ENCODE measurements at places on chromosomes 4 and X.

- peak; percentile 51 for DNase-seq
Measured at GRCh38 chr4:153127760-153128494, 76.3 kb upstream of the TRIM2 start.

DNA sequence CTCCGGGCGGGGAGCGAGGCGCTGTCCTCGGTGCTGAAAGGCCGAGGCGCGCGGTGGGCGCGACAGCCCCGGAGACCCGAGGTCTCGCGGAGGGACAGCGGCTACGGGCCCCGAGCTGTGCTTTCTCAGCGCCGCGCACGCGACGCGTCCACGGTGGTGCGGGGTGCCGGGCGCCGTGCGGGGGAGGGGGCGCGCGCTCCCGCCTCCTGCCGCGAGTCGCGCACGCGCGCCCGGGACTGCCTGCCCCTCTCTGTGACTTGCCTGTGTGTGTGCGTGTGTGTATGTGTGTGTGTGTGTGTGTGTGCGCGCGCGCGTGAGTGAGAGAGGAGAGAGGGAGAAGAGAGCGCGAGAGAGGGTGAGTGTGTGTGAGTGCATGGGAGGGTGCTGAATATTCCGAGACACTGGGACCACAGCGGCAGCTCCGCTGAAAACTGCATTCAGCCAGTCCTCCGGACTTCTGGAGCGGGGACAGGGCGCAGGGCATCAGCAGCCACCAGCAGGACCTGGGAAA is at the start of gene GRIA2:
Gene GRIA2 (plus strand): TSS at position 358 of the 511 bp plus-strand sequence. CDS start 315 bp downstream, outside the sequence.
- peak; percentile 33 for DNase-seq

- no peak for DNase-seq
Measured at GRCh38 chr4:184706453-184706852, 27.4 kb downstream of the CENPU start.

DNA sequence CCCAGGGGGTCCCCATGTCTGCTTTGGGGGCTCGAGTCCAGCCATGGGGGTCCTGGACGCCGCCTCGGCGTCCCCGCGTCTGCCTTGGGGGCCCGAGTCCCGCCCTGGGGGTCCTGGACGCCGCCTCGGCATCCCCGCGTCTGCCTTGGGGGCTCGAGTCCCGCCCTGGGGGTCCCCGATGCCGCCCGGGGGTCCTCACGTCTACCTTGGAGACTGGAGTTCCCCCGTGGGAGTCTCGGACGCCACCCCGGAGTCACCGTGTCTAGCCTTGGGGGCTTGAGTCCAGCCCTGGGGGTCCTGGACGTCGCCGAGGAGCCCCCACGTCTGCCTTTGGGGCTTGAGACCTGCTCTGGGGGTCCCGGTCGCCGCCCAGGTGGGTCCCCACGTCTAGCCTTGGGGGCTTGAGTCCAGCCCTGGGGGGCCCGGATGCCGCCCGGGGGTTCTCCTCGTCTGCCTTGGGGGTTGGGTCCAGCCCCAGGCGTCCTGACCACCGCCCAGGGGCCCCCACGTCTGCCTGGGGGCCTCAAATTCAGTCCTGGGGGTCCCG is 1.1 kb upstream of the GTPBP6 start:
- no peak for DNase-seq

DNA sequence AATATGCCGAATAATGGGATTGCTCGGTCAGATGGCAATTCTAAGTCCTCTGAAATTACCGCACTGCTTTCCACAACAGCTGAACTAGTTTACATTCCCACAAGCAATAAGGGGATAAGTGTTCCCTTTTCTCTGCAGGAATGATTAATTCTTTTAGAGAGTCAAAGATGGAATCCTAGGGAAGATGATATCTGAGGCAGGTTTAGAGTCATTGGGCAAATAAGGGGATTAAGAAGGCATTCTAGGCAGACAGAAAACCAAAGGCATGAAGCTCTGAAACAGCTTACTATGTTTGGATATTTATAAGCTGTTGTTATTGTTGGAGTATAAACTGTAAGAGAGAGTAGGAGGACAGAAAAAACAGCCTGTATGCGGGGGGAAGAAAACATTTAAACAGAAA is 85.7 kb downstream of the TET2 start:
- DNase-seq, result no peak

- DNase-seq, result peak; percentile 24
Measured at GRCh38 chrX:39969099-39969818, 128.5 kb downstream of the BCOR start.

DNA sequence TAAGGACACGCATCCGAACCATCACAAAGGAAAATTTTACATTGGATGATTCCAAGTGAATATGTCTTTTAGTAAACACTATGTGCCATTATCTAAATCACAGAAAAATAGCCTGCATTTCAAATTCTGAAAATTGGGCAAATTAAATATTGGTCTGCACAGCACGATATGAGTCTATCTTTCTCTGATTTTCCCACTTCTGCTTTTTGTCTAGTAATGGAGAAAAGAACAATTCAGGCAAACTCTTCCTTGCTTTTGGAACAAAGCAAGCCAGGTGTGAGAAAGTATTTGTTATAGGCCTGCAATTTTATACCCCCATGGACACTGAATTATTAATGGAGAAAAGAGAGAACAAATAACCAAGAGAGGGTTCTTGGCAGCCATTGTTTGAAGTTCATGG is 97.8 kb downstream of the ZNF827 start:
- DNase-seq, result no peak

DNA sequence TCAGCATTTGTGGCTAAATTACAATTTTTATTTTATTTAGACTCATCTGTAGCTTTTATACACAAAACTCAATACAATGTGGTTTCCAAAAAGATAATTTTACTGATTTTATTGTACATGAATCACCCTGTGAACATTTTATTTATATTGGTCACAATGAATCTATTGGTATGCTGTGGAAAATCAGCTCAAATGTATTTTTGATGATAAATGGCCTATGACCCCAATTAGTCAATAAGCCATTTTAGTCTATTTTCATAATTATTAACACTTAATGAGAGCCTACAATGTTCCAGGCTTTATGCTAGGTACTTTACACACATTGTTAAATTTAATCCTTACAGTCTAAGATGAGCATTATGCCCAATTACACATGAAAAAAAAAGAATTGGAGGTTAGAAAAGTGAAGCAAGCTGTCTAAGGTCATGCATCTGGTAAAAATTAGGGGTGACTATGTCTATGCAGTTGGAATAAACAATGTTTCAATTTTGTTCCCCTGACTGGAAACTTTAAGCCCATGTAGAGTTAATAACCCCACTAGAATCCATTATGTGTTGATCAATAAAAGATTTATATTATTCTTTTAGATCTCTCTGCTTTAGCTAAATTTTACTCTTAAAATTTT is 344.7 kb downstream of the PABPC4L start:
- no peak for DNase-seq

DNA sequence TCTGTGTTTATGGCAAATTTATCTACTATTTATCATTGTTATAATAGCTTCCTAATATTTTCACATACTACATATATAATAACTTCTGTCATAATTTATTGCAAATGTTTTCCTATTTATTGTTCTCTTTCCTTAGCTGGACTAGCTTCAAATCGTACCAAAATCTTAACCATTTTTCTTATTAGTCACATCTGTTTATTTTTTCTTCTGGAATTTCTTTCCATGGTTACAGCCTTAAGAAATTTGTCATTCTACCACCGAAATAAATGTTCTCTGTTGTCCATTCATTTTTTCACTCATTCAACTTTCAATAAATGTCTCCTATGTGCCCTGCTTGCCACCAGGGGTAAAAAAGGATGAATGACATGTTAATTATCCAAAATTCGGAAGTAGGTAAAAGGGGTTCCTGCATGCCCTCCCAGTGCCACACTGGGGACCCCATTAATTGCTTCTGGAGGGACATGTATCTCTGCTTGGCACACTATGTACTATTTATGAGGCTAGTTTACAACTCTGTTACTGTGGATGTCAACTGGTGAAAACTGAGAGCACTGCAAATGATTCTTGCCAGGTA is 182.1 kb downstream of the SH3KBP1 start:
- no peak for DNase-seq

DNA sequence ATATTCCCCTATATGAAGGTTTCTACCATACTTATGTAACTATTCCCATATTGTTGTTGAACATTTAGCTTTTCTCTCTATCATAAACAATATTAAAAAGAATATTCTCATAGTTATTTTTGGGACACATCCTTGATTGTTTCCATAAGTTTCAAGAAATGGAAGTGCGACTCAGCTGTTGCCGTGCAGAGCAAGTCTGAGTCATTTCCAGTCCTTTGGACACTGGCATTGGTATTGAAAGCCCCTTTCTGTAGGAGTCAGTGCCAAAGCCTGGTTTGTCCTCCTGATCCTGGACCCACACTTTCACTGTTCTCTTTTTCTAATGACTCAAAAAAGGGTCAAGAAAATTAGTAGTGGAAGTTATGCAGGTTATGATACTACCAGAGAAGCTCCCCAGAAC is 108.3 kb upstream of the DIAPH2 start:
- DNase-seq, result no peak

DNA sequence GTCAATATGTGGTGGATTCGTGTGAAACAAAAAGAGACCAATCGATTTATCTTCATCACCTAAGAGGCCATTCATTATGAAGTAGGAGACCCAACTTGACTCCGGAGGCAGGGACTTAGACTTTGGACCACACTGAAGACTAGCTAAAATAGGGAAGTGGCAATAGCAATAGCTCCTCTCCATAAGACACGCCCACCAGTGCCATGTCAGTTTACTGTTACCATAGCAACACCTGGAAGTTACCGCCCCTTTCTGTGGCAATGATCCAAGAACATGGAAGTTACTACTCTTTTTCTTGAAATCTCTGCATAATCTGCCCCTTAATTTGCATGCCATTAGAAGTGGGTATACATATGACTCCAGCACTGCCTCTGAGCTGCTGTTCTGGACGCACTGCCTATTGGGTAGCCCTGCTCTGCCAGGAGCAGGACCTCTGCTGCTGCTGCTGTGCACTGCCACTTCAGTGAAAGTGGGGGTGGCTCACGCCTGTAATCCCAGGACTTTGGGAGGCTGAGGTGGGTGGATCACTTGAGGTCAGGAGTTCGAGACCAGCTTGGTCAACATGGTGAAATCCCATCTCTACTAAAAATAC is 163.2 kb downstream of the PRKX start:
- DNase-seq, result no peak

DNA sequence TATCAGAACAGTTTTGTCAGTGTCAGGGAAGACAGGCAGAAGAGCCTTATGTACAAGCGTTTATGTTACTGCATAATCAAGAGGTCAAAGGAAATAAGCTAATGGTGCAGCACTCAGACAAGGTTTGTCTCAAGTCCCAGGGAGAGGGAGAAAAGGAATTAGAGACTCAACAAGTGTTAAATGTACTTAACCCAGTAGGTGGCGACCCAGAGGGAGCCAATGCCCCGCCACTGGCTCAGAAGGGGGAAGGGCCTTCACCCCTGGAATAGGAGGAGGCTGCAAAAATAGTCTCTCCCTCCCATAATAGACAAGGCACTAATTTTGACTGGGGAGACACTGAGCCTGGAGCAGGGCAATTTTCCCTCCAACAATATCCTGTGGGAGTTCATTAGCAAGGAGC is 14.1 kb upstream of the PAPSS1 start:
- no peak for DNase-seq

- DNase-seq, result no peak
Measured at GRCh38 chr4:98446499-98447375, 185.6 kb downstream of the RAP1GDS1 start.

GRCh38 chrX:132757066-132757623 is 201.3 kb downstream of the HS6ST2 start:
- no peak for DNase-seq

DNA sequence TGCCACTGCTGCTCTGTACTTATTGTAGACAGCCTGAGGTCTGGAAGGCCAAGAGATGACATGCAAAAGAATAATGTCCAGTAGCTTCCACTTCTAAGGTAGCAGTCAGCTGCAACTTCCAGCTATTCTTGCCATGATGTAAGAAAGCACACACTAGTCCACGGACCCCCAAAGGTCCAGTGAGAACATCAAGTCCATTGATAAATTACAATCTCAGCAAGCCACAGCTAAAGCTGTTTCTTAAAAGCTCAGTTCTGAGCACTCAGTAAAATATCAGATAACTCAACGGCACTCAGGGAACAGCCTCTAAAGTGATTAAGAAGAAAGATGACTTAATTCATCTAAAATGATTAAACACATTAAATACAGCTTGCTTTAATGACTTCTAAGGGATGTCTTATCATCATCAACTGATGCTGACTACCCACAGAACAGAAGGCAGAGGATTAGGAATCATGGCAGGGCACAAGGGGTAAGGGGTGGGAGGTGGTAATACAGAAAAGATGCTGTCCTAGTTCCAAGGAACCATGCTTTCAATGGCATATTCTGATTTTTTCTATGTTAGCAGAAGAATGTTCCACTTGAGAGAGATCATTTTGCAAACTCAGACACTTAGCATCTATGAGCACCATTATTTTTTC is 99.1 kb upstream of the CBR4 start:
- no peak for DNase-seq

GRCh38 chr4:25070545-25070944 is 39.8 kb upstream of the LGI2 start:
- DNase-seq, result no peak

GRCh38 chr4:30537456-30537855 is 182.7 kb upstream of the PCDH7 start:
- DNase-seq, result no peak

DNA sequence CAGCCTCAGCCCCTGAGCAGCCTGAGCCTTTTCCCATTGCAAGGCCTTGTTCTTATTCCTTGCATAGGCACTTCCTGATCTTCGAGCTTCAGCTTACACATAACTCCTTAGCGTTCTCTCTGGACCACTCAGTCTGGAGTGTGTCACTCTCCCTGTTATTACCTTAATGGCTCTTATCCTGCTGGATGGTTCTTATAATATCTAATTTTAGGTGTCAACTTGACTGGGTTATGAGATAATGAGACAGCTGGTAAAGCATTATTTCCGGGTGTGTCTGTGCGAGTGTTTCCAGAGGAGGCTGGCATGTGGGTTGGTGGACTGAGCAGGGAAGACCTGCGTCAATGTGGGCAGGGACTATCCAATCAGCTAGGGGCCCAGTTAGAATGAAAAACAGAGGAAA is 75.7 kb downstream of the HAUS3 start:
- no peak for DNase-seq

- DNase-seq, result no peak
Measured at GRCh38 chr4:2365054-2365912, 53.2 kb downstream of the ZFYVE28 start.

DNA sequence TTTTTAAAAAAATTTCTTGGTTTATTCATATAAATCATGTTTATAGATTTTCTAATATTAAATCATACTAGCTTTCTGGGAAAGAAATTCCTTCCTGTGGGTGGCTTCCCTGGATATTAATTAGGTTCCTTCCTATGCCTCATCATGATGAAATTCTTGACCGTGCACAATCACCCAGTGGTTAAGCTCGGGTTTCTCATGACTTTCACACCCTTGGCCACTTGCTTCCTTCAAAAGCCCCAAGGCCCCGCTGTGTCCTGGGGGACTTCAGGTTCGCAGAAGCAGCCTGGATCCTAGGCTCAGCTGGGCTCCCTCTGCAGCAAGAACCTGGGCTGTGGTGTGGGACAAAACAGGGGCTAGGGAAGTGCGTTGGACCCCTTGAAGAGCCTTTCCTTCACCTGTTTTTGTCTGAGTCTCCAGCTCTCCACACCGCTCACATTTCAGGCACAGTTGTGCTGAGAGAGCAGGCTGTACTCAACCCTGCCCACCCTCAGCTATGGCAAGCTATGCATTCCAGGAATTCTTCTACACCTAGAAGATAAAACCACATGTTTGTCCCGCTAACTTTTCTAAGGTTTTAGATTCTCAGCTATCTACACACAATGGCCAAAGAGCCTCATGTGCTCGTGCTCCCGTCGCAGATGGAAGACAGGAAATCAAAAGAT is 48.9 kb upstream of the TMSB15B start:
- DNase-seq, result no peak

- no peak for DNase-seq
Measured at GRCh38 chr4:174096456-174096855, 187.0 kb downstream of the FBXO8 start.

GRCh38 chr4:2126309-2127043 is 67.3 kb downstream of the NAT8L start:
- no peak for DNase-seq
